ENCODE measurements at places on chromosomes 4 and X. TPM values are rescaled to one million over a fixed set of nuclear protein-coding genes. Genes with fewer than 3 reads are reported as not detected.

DNA sequence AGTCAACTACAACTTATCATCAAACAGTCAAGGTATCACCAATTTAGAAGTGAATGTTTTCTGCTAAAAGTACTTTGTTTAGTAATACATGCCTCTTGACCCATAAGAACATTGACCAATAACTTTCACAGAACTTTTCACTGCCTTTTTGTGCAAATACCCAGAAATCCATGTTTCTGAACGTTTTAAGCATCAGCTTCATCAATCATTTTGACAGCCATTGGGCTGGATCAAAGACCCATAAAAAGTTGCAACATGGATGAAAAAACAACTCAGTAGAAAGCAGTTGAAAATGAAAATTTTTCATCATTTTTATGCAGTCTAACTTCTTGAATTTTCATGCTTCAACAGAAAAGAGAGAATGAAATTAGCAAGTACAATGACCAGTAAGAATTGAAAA, 466.7 kb downstream of the TRAM1L1 start:
- no peak for DNase-seq

Gene MAGEA9
- total RNA-seq, result not detected

Gene ELK1
- total RNA-seq, result 9.5 TPM

Gene DNAAF6
- not detected for total RNA-seq

DNA sequence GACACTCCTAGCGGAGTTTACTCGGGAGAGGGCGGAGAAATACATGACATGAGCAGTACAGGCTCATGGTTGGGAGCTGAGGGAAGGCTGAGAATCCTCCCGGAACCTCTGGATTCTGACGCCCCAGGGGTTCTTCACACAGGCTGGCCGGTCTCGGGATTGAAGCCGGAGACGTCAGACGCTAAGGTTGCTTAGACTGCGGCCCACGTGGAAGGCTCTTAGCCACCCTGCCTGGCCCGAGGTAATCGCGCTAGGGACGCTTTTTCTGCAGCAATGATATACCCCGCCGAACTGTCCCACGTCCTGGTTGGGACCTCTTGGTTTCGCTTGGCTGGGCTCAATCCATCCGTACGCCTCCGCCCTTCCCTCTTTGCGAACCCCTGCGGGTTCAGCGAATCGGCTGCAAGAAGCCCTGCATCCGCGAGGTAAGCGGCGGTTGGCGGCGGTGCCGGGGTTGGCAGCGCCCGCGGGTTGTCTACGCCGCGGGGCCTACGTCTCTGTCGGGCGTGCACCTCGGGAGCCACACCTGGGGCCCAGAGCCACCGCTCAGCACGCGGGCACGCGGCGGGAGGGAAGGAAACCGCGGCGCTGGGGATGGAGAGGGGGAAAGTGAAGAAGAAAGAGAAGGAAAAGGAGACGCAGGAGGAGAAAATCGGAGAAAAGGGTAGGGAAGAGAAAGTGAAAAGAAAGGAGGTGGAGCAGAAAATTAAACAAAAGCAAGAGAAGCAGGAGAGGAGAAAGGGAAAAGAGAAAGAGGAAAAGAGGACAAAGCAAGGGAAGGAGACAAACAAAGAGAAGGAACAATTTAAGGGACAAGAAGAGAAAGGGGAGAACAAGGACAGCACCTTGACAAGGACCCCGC, at the start of gene ARL9:
Gene ARL9 (plus strand): TSS at position 523 of the 862 bp plus-strand sequence. CDS start 72 bp downstream, at position 595.
- peak; percentile 35 for DNase-seq

Gene SORBS2
- 1.1 TPM for total RNA-seq

DNA sequence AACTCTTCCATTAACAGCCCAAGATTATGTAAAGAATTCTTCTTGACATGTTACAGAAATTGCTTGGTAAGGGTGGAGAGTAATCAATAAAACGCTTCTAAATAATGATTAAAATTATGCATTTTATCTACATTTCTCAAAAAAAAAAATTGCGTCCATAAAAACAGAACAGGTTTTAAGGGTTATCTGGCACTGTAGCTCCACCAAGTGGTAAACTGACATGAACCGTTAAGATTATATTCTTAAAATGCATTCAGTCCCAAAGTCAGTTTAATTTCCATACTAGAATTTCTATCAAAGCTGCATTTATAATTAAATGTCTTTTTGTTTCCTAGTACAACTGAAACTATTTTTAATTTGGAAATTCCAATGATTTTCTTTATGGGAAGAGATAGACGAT, 214.0 kb upstream of the UGT8 start:
- DNase-seq, result peak; percentile 45

GRCh38 chrX:111736571-111736970, 55.6 kb downstream of the ALG13 start:
- no peak for DNase-seq

Gene SERPINA7
- not detected for total RNA-seq

GRCh38 chr4:110851989-110852388, 229.1 kb upstream of the PITX2 start:
- DNase-seq, result no peak

DNA sequence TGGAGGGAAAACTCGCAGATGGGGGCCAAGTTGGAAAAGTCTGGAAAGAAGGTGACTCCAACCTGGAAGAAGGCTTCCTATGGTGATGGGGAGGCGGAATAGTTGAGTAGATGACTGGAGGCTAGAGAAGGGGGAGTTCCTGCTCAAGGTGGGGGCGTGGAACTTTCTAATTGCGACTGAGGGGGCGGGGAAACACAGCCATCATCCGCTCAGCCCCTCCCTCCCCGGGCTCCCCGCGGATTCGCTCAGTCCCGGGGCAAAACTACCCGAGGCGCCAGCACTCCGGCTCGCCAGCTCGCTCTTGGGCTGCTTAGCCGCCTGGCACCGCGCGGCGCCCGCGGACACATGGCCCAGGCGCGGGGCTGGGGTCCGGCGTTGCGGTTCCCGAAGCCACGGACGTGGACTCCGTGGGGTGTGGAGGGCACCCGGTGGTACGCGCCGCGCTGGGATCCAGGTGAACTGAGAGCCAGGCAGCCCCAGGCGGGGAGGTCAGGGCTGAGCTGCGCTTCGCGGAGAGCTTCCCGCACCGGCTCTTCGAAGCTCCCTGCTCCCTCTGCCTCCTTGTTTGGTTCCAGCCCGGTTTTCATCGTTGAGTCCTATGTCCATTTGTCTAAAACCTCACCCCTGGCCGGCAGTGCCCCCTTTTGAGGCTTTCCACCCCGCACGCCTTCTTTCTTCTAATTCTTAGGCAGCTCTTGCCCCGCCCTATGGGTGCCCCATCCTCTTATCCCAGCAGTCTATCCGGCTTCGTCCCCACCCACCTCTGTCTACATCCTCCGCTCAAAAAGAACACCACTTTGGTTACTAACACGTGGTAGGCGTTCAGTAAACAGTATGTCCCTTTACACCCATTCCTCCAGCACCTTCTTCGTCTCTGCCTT, 38.9 kb downstream of the STARD8 start:
- DNase-seq, result peak; percentile 35

DNA sequence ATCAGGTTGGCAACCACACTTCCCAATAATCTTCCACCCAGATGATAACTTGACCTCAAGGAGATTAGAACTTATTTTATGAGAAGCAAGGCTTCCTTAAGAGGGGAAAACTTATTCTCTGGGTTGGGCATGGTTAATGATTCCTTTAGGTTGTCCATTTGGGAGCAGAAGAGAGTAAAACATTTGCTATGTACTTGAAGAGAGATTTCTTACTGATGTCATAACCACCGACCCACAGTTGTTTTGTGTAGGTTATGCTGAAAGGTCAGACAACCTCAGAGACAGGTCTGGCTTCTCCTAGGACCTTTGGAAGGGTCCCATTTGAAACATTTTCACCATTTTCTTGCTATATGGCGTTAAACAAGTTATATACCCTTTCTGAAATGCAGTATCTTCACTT, 56.1 kb downstream of the FAM114A1 start:
- DNase-seq, result no peak
